ENCODE measurements at places on chromosomes 3 and 15.
A peak's percentile ranks its signal among the peaks of the same experiment; 100 is the strongest.

DNA sequence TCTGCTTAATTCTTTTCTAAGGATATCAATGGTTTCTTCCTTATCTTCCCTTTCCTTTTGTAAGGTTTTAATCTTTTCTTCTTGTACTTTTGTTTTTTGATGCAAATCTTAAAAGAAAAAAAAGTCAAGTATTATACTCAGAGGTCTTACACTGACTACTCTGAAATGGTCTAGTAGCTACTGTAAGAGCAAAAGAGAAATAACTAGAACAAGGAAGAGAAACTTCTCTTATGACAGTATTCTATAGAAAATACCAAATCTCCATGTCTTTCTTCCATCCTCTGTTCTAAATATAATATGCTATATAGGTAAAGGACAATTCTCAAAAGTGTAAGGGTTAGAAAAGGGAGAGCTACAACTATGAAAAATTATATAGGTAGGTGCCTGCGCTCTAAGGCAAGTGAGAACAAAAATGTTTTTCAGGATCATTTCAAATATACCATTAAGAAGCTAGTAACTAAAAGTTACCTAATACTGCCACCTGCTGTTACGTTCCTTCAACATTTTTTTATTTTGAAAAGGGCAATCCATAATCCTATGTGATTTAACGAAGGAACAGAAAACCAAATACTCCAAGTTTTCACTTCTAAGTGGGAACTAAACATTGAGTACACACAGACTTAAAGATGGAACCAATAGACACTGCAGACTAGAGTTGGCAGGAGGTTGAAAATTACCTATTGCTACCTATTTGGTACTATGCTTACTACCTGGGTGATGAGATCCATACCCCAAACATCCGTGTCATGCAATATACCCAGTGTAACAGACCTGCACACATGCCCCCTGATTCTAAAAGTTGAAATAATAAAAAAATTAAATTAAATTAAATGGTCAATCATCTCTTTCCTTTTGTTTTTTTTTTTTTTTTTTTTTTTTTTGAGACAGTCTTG lies 36.7 kb downstream of the CIP2A start:
- peak; percentile 9 for DNase-seq

DNA sequence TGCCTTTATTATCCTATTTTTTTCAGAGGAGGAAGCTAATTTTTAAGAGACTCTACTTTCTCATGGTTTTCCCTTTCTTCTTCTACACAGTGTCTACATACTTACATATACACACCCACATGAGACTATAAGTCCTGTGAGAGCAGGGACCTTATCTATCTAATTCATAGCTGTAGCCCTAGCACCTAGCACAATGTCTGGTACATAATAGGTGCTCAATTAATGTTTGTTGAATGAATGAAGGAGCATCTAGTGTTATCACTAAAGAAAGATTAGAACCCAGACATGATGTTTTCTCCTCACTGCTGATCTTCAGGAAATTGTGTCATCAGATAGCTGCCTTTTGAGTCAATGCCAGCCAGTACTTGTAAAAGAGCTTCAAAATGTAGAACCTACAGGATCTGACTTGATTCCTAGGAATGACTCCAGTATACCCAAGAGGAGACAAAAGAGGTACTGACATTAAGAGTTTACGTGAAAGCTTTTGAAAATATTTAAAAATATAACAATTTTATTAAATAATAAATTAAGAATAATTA lies 2.5 kb downstream of the SCG5 start:
- no peak for DNase-seq

DNA sequence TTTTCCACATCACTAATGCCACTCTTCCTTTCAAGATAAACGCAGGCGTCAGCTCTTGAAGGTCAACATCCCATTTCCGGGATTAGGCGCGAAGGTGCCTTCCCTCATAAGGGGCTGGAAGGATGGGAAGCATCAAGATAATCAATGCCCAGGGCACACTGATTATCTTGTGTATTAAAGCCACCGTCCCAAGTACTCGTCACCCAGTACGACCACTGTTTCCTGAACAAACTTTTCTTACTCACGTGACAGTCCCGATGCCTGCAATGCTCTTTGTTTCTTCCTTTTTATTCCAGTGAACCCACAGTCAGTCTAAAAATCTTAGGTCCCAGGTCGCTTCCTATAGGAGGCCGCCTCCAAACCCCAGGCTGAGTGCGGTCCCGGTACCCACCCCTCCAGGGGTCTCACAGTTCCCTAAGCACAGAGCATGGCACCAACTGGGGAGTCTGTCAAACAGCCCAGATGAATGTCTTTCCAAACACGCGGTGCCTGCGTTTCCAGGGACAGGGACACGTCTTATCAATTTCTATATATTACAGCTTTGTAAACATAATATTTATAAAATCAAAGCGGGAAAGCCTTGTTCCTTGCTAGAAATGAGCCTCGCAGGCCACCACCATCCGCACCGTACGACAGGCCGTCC lies 589 bp downstream of the ANAPC13 start:
- DNase-seq = peak; percentile 12

- DNase-seq = peak; percentile 2
These were observed 237.8 kb upstream of the GADL1 start for GRCh38 chr3:31132132-31132769.

DNA sequence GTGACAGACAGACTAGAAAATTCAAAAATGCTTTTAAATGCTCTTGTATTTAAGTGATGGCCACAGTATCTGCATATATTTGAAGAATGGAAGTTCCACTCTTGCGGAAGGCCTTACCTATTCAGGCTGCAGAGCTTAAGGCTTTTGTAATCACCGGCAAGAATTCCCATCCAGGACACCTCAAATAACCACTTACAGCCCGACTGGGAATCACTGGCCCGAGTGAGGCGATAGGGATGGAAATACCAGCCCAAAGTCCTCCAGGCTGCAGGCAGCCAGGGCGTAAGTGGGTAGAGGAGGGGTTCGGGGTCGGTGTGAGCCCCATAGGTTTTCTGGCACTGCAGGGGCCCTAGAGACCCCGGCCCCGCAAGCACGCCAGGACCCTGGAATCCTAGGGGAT lies 9.5 kb downstream of the CMTM7 start:
- no peak for DNase-seq

GRCh38 chr3:67389176-67389575 lies 265.2 kb downstream of the SUCLG2 start:
- DNase-seq = no peak
